ENCODE measurements at places on chromosomes 5 and 9. TPM values are rescaled to one million over a fixed set of nuclear protein-coding genes. Genes with fewer than 3 reads are reported as not detected.

GARIN3 gene
- not detected for total RNA-seq

CYFIP2 gene
- 49.9 TPM for total RNA-seq

PPP2R2B gene
- total RNA-seq = not detected

PNPLA7 gene
- total RNA-seq = 0.26 TPM

TXNDC8 gene
- total RNA-seq = not detected

GRM6 gene
- total RNA-seq = not detected

FRMD3 gene
- total RNA-seq = 2.7 TPM

ADCY2 gene
- not detected for total RNA-seq

ADGRD2 gene
- not detected for total RNA-seq

All from NCI-H460 (cell line).